ENCODE measurements at places on chromosomes 1 and 21. TPM values are rescaled to one million over a fixed set of nuclear protein-coding genes. Genes with fewer than 3 reads are reported as not detected.

DNA sequence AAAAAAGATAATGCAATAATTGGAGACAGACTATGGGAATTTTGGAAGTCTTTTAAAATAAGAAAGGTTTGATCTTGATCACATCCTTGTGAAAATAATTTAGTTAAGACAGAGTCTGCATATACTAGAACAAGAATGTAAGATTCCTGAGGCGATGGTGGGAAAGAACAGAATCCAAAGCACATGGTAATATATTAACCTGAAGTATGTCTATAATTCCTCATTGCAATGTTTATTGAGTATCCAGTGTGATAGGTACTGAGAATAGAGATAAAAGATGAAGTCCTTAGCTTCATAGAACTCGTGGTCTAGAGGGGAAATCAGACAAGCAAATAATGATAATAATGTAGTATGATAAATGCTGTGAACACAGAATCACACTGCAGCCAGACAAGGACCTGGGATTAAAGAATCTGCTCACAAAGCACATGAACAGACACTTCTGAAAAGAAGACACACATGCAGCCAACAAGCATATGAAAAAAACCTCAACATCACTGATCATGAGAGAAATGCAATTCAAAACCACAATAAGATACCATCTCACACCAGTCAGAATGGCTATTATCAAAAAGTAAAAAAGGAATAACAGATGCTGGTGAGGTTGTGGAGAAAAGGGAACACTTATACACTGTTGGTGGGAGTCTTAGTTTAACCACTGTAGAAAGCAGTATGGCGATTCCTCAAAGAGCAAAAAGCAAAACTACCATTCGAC lies 6.9 kb upstream of the ANGPTL3 start:
- H3K27ac ChIP-seq = no peak overlapping the region
- DNase-seq = peak; percentile 37
- peaks cover 4% of the 10 kb centered on the region for H3K4me1 ChIP-seq
- peaks cover 2% of the 10 kb centered on the region for H3K36me3 ChIP-seq

- H3K4me1 ChIP-seq = no peaks in the 10 kb centered on the region
- H3K27me3 ChIP-seq = no peaks in the 10 kb centered on the region
- H3K27ac ChIP-seq = no peak overlapping the region
- H3K4me3 ChIP-seq = no peak overlapping the region
Measured at GRCh38 chr1:115251856-115252255, 86.2 kb downstream of the NGF start.

DNA sequence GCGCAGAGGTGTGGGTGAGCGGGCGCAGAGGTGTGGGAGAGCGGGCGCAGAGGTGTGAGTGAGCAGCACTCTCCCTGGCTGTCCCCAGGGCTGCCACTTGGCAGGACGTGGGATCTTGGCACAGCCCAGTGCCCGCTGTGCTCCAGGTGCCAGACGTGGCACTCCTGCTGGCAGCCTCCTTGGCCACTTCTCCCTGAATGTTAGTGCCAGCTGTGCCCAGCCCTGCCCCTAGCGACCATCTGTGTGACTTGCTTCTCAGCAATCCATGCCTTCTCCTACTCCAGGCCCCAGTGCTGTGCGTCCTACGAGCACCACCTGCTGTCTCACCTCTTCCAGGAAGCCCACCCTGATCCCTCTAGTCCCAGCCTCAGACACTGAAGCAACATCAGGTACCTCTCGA lies 30.5 kb downstream of the KRTAP10-1 start:
- no peaks in the 10 kb centered on the region for H3K27me3 ChIP-seq
- peak; percentile 82 for DNase-seq
- no peak overlapping the region for H3K27ac ChIP-seq
- H3K4me1 ChIP-seq = no peaks in the 10 kb centered on the region
- H3K4me3 ChIP-seq = no peak overlapping the region

DNA sequence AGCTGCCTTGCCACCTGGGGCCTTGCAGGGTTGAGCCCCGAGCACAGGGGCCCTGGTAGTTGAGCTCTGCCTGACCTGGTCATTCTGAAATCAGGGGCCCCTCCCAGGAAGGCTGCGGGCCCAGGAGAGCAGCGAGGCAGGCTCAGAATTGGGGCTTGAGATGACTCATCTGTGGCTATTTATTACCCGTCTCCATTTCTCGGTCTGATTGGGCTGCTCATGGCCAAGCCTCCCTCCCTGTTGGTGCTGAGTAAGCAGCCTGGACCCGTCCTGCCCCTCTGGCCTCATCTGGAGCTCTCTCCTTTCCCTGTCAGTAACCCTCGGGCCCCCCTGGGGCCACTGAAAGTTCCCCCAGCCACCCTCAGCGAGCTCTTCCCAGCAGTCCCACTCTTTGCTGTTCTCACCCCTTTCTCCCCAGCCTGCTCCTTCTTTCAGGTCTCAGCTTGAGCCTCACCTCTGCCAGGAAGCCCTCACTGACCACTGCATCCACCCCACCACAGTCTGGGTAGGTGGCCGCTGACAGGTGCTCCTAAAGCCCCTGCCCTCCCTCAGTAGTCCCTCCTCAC lies 11.0 kb upstream of the TNFRSF8 start:
- H3K36me3 ChIP-seq = no peaks in the 10 kb centered on the region
- H3K27me3 ChIP-seq = no peaks in the 10 kb centered on the region
- H3K4me1 ChIP-seq = peaks cover 24% of the 10 kb centered on the region
- no peak overlapping the region for H3K27ac ChIP-seq
- no peak overlapping the region for H3K4me3 ChIP-seq

DNA sequence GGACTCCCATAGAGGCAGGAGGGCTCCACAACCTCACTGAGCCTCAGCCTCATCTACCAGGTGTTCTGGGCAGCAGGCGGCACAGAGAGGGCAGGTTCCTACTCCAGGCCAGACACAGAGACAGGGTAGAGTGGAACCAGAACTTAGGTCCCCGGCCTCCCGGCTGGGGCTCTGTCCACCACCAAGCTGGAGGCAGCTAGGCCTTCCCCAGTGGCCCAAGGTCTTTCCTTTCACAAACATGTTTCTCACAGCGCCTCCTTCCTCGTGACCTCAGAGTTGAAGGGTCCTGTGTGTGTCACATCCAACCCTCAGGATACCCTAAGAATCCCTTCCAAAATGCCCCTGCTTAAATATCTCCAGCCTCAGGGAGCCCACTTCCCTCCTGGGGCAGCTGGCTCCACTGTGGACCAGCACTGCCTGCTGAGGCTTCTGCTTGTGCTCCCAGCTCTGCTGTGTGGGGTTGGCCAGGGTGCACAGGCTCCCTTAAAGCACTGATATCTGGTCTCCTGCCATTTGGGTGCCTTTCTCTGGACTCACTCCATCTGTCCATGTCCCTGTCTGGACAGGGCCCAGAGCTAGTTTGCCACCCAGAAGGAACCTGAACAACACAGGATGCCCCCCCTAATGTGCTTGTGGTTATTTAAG lies 33.2 kb upstream of the MAGOH start:
- peaks cover 2% of the 10 kb centered on the region for H3K27me3 ChIP-seq
- no peak for DNase-seq
- H3K4me1 ChIP-seq = no peaks in the 10 kb centered on the region
- no peak overlapping the region for H3K27ac ChIP-seq
- peaks cover 4% of the 10 kb centered on the region for H3K36me3 ChIP-seq

- DNase-seq = no peak
- H3K4me3 ChIP-seq = no peak overlapping the region
- H3K4me1 ChIP-seq = no peaks in the 10 kb centered on the region
- H3K36me3 ChIP-seq = no peaks in the 10 kb centered on the region
- H3K27me3 ChIP-seq = no peaks in the 10 kb centered on the region
- no peak overlapping the region for H3K27ac ChIP-seq
Measured at GRCh38 chr1:162689745-162690671, 57.7 kb downstream of the DDR2 start.

DNA sequence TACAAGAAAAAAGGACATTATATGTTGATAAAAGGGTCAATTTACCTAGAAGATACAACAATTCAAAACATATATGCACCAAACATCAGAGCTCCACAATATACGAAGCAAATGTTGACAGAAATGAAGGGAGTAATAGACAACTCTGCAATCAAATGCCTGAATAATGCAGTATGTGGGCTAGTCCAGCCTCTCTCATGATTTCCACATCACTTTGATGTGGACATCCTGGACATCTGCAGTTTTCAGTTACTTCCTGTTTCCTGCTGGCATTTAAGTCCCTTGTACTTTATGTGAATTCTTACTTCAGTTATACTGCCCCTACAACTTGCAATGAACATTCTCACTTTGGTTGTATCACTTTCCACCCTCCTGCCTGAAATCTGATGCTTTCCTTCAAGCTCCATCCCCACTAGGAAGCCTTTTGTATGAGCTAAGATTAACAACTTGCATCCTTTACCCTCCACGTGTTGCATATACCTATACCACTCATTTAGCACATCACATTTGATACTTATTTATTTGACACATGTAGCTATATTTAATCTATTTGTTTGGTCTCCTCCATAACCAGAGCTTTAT lies 36.7 kb downstream of the DISC1 start:
- no peak overlapping the region for H3K27ac ChIP-seq
- DNase-seq = no peak
- no peak overlapping the region for H3K4me3 ChIP-seq
- H3K27me3 ChIP-seq = no peaks in the 10 kb centered on the region

DNA sequence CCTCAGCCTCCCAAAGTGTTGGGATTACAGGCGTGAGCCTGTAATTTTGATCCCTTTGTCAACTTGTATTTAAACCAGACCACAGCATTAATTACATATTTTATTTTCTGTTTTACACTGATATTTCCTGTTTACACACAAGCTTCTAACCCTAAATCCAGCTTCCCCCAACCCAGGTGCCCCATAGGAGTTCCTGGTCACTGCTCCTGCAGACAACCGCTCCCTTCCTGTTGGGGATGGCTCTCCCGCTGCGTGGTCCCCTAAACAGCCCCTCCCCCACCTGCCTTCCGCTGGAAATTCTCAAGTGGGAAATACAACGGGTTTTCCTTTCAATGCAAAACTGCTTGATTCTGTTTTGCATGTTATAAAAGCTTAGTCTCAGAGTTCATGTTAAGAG lies 3.7 kb downstream of the CSTB start:
- no peaks in the 10 kb centered on the region for H3K4me1 ChIP-seq
- H3K27me3 ChIP-seq = no peaks in the 10 kb centered on the region
- peaks cover 7% of the 10 kb centered on the region for H3K36me3 ChIP-seq
- no peak for DNase-seq

Gene AKNAD1
- polyA plus RNA-seq = 0.03 TPM

Gene MEX3A
- polyA plus RNA-seq = under 0.01 TPM

Gene STUM
- polyA plus RNA-seq = 1.1 TPM

Gene LCE1B
- polyA plus RNA-seq = not detected
